ENCODE measurements at places on chromosomes 4 and X.

- DNase-seq = no peak
Observed at GRCh38 chrX:47198026-47198686, 4.5 kb downstream of the UBA1 start.

DNA sequence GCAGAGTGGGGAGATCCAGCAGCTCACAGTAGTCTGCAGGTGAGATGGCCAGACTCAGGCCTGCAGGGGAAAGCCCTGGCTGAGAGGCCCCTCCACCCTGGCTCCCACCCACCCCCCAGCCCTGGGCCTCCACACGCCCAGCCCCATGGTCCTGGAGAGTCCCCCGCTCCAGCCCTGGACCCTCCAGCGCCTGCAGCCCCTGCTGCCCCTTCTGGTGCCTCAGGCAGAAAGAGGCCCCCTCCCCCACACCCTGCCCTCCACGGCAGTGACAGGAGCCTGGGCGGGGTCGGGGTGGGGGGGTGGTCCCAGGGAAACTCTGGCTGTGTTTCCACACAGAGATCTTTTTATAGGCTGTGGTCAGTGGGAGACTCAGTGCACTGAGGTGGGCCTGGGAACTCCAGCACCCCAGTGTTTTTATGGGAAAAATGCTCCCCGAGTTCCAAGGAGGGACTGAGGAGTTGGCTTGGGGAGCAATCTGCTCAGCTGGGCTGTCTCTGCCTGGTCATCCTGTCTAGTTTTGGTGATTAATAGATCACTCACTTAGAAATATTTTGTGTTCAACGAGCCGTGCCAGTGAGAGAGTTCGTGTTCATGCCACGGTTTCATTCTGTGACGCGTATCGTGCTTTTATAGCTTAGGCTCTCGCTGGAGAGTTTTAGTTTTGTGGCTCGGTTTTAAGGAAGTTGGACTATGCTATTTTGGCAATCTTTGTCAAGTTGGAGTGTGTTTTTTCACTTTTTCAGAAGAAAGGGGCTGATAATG, 53.1 kb upstream of the HGFAC start:
- no peak for DNase-seq

GRCh38 chr4:161208564-161208963, 955.2 kb downstream of the FSTL5 start:
- no peak for DNase-seq

- DNase-seq = no peak
Observed at GRCh38 chrX:38880296-38880854, 79.1 kb downstream of the MID1IP1 start.

DNA sequence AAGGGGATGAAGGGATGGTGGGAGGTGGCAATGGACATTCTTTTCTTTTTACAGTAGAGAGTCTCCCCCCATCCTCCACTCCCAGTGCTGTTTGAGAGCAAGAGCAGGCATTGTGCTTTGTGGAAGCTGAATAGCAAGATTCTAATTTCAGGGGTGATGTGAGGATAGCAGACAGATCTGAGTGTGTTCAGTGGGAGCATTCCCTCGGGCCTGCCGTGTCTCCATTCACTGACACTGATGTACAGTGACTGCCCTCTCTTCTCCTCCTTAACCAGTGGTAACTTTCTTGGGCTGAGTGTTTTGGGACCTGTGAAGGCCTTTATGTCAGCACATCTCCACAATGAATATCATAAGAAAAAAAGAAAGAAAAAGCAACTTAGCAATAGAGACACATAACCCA, 396.6 kb upstream of the RPS6KA3 start:
- no peak for DNase-seq

DNA sequence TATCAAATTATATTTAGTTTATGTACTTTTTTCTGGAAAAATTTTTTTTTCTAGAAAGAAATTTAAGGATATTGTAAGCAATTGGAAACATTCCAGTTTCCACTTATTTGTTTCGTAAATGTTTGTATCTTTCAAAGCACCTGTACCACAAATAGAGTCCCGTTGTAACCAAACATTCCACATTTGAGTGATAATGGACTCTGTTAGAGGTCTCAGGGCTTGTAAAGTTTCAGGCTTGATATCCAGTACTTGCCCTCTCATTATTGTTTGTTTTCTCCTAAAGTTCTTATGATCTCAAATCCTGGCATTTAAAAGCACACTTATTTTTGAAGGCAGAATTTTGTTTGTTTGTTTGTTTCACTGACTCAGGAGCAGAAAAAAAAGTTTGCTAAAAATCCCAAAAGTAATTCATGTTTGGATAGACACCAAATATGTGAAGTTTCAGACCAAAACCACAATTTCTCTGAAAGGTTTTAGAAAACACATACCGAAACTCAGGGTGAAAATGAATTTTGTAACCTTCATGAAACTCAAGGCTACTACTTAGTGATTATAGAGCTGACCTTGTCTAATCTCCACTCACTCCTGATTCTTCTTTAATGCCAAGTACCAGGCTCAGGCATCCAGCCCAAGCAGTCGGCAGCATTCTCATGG, 5.7 kb upstream of the TMEM192 start:
- no peak for DNase-seq

GRCh38 chrX:149433051-149433450, 72.1 kb downstream of the IDS start:
- DNase-seq = no peak

DNA sequence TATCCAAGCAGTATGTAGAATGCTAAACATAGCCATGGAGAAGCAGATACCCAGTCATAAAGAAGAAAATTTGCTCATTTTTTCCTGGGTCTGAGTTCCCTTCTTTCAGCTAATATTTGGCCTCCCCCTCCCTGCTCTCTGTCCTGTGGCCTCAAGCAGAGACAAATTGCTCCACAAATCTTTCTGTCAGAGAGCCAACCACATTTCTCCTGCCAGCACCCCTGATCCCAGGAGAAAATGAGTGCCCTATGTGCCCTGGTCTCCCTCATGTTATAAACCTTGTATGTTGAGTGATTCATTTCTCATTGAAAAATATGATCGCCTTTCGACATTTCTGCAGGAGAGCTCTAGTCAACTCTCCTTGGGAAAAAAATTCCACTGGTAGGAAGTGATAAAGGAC, 82.0 kb downstream of the TMEM156 start:
- no peak for DNase-seq

DNA sequence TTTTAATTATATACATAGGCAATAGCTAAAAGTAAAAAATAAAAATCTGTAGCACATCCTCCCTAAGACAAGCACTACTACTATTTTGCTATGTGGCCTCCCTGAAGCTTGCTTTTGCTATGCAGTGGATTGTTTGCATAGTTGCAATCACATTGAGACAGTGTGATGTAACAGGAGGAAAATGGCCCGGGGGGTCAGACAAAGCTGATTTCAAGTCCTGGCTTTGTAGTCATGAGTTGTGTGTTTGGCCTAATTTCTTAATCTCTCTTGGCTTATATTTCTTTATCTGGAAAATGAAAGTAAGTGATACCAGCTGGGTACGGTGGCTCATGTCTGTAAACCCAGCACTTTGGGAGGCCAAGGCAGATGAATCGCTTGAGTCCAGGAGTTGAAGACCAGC, 166.6 kb downstream of the LHFPL1 start:
- no peak for DNase-seq

DNA sequence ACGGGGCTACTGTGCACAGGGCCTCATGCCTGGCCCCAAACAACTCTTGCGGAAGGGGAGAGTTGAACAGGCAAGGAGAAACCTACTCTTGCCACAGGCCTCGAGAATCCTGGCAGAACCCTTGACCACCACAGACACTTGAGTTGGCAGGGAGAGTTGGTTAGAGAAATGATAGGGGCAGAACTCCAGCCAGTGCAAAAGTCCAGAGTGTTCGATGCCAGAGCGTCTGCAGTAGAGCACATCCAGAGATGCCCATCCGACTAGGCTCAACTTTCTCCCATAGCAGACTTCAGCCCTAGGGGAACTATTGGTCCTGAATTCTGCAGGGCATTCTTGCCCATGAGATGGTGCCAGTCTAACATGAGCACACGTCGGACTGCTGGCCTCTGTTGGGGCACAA, 45.4 kb upstream of the RADX start:
- DNase-seq = no peak

DNA sequence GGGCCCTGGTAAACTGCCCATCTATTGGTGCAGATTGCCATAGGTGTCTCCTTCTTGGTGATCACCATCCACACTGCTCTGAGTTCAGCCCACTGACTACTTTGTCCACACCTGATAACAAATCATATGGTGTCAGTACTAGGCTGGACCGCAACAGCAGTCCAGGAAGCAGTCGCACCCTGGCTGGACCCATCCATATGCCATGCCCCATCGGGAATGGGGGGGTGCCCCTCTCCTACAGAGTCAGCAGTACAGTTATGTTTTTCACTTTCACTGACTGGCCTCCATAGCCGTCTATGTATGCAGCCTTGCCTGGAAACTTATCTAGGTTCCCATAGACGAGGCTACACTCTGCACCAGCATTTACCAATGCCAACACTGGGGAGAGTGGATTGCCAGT, 226.1 kb downstream of the ADGRL3 start:
- DNase-seq = no peak

DNA sequence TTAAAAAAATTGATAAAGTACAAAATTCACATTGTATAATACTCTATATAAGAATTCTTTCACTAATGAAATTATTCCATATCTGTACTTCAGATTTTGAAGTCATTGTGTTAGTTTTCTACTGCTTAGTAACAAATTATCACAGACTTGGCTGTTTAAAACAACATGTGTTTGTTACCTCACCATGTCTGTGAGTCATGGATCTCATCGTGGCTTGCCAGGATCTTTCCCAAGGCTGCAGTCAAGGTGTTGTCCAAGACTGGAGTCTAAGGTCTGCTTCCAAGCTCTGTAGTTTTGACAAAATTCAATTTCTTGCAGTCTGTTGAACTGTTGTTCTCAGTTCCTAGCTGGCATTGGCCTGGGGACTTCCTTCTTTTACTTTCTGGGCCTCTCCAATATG, 1286.9 kb downstream of the ADGRL3 start:
- DNase-seq = no peak

DNA sequence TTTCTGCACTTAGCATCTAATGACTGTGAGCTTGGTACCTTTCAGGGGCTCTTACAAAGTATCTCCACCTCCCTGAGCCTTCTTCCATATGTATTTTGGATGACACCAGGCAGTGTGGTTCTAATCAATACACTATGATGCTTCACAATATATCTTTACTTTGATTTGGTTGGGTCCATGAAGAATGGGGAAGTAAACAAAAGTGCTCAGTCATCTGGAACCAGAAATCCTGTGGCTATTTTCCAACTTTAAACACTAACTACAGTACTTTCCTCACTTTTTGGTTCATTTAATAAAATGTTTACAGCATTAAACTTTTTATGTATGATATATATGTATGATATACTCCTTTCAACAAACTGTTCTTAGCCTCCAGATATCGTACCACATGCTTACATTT, 216.4 kb upstream of the AFF2 start:
- no peak for DNase-seq

DNA sequence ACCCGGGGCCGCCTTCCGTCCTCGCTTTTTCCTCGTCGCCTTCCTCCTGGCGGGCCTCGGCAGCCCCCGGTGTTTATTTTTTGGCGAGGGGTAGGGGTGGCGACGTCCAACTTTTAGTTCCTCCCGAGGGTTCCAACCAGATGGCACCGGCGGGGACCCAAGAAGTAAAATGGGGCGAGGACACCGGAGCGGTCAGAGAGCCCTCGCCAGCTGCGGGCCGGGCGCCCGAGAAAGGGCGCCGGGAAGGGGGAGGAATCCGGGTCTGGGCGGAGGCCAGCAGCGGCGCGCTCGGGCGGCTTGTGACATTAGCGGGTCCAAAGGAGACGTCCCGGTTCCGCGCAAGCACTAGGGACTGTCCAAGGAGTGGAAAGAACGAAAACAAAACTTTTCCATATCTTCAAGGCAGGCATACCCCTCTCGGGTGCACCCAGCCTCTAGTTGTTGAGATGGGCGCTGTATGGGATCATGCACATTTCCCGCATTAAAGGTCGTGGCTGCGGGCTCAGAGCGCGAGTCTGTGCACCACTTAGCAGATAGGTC, 691 bp upstream of the USP46 start:
- DNase-seq = no peak

DNA sequence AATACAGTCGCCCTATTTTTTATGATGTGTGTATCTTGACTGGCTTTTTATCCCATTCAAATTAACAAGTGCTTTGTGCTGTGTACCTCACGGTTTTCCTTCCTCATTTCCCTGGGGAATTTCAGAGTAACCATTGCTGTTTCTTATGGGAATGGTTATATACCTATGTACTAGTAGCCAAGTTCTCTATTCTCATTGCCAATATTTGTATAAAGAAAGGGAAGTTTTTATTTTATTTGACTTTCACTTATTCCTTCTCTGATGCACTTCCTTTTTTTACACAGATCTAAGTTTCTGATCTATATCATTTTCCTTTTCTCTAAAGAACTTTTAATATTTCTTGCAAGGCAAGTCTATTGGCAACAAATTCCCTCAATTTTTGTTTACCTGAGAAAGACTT, 181.3 kb downstream of the SOWAHB start:
- no peak for DNase-seq
